ENCODE measurements at places on chromosomes 5 and 9. TPM values are rescaled to one million over a fixed set of nuclear protein-coding genes. Genes with fewer than 3 reads are reported as not detected.

Gene S1PR3
- total RNA-seq: 23.1 TPM

Gene SLC36A3
- total RNA-seq: not detected

Gene SH3GLB2
- total RNA-seq: 42.3 TPM

Gene ARID3C
- under 0.01 TPM for total RNA-seq

Gene COMMD10
- 35.8 TPM for total RNA-seq

Gene GABRB2
- total RNA-seq: under 0.01 TPM

DNA sequence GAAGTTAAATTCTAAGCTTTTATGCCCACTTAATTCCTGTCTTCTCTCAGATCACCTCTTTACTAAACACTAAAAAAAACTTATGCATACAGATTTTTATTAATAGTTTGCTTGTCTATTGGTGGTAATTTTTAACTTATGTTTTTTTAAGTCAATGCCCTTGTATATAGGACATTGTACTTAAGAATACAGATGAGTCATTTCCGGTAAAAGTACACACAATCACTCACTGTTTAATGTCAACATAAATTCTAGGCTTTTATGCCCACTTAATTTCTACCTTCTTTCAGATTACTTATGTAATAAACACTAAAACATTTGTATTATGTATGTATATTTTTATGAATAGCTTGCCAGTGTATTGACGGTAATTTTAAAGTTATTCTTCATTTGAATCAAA is 872.8 kb upstream of the CDH9 start:
- no peaks in the 10 kb centered on the region for H3K4me1 ChIP-seq
- DNase-seq: no peak
- H3K4me3 ChIP-seq: no peak overlapping the region
- no peak overlapping the region for H3K27ac ChIP-seq
- no peaks in the 10 kb centered on the region for H3K27me3 ChIP-seq

DNA sequence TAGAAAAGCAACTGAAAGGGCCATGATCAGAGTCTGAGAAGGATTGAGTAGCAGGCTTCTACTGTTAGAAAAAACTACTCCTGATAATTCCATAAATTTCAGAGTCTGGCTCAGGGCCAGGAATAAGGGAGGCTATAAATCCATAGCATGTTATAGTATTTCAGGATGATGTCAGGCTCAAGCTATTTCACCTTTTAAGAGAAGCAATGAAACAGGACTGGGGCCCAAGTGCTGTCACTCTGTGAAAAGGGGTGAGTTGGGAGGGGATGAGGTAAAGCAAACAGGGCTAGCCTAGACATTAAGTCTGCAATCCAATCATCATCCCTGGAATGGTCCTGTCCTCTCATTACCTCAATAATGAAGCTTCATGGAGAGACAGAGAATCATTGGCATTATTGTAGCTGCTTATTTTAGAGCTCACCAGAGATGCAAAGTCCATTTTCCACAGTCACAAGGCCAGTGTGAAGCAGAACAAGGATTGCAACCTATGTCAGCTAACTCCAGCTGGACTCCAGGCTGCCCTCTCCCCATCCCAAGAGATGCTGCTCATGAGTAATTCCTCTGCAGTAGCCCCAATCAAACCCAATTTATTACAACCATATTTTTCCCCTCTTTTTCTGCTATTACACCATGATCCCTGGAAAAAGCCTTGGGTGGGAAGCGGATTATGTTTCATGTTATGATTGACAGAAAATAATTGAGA is 56.0 kb downstream of the PAPPA start:
- H3K4me1 ChIP-seq: peaks cover 2% of the 10 kb centered on the region
- H3K27ac ChIP-seq: no peak overlapping the region

DNA sequence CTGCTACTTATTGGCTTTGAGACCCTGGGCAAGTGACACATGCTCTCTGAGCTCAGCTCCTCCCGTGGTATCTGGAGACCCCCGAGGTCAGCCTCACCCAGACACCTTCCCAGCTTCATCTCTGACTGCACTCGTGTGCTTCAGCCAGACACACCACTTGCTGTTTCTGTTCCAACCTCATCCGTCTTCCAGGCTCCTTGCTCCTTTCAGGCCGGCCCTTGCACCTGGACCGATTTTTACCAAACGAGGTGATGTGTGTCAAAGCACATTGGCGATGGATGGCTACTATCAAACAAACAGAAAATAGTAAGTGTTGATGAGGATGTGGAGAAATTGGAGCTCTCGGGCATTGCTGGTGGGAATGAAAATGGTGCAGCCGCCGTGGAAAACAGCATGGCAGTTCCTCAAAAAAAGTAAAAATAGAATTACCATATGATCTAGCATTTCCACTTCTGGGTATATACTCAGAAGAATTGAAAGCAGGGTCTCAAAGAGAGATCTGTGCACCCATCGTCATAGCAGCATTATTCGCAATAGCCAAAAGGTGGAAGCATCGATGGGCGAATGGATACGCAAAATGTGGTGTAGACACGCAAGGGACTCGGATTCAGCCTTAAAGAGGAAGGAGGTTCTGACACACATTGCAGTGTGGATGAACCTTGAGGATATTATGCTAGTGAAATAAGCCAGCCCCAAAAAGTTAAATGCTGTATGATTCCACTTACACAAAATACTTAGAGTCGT is 96.1 kb upstream of the IER5L start:
- H3K4me1 ChIP-seq: no peaks in the 10 kb centered on the region
- DNase-seq: no peak
- no peaks in the 10 kb centered on the region for H3K36me3 ChIP-seq

GRCh38 chr5:57795203-57795602 is 312.6 kb upstream of the ACTBL2 start:
- H3K27ac ChIP-seq: no peak overlapping the region
- H3K36me3 ChIP-seq: no peaks in the 10 kb centered on the region
- H3K27me3 ChIP-seq: no peaks in the 10 kb centered on the region

DNA sequence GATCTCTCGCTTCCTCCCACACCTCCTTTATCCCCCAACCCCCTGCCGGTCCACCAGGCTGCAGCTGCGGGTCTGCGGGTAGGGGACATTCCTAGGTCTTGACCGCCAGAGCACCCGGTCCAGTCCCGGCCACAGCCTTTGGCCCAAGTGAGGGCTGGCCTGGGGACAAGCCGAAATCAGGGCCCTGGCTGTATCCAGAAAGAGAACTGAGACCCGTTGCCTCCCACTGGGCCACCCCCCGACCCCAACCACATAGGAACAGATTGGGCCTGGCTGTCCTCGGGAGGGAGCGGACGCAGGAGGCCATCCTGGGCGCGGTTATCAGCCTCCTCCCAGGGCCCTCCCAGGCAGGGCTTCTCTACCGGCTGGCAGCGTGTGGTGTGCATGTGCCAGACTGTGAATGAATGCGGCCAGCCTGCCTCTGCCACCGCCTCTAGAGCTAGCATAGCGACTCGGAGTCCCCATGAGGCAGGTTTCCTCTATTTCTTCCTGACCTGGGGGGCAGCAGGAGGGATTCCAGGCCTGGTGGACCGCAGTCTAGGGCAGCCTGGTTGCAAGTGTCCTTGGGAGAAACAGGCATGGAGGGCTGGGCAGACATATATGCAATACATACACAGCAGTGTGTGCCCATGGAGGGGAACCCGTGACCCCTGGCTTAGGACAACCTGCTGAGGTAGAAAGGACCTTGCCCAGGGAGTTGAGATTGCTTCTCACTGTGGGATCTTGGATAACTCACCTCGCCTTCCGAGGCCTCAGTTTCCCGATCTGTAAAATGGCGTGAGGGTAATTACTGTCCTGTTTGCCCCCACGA is 1.2 kb downstream of the N4BP3 start:
- no peaks in the 10 kb centered on the region for H3K36me3 ChIP-seq
- no peaks in the 10 kb centered on the region for H3K4me1 ChIP-seq
- H3K27ac ChIP-seq: no peak overlapping the region
- no peak for DNase-seq
- H3K4me3 ChIP-seq: no peak overlapping the region

DNA sequence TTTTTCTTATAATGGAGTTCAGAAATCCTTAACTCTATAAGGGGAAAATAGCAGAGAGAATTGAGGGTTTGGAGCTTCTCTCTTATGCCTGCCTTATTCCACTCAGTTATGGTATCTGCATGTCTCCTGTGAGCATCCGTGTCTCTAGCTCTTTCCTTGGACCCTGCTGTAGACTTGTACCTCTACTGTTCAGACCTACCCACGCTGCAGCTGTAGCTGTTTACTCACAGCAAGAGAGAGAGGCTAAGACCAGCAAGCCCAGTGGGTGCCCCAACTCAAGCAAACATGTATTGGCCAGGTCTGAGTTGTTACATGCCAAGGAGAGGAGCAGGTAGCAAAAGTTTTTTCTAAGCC is 7.1 kb upstream of the PCSK1 start:
- DNase-seq: no peak
- no peak overlapping the region for H3K4me3 ChIP-seq
- H3K4me1 ChIP-seq: no peaks in the 10 kb centered on the region
- no peak overlapping the region for H3K27ac ChIP-seq
- H3K36me3 ChIP-seq: no peaks in the 10 kb centered on the region

DNA sequence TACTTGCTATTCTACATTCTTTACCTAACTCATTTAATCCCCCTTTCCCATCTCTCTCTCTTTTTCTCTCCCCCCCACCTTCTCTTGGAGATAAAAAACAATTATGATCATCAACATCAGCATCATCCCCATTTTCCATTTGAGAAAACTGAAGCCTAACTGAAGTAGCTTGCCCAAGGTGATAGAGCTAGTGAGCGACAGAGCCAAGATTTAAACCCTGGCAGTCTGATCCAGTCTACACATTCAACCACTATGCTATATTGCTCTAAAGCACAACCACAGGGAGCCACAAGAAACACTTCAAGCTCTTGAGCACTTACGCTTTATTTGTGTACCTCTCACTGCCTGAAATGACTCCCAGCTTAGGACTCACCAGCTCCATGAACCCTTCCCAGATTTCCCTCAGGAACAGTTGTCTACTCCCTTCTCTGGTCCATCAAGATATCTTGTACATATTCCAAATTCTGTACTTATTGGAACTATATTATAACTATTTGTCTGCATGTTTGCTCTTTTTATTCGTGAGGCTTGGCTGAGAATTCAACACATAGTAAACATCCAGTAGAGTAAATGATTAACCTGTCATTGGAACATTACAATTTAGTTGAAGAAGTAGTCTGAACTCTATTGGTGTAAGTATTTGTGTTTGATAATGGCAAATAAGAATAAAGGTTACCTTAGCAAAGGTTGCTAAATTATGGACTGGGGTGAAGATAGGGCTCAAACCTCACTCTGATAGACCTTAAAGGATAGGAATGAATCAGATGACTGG is 164.8 kb downstream of the EFNA5 start:
- no peak overlapping the region for H3K27ac ChIP-seq
- DNase-seq: no peak
- H3K4me3 ChIP-seq: no peak overlapping the region
- H3K4me1 ChIP-seq: no peaks in the 10 kb centered on the region

GRCh38 chr9:116007824-116008223 is 145.8 kb upstream of the PAPPA start:
- no peak overlapping the region for H3K4me3 ChIP-seq
- no peaks in the 10 kb centered on the region for H3K36me3 ChIP-seq
- no peak overlapping the region for H3K27ac ChIP-seq
- H3K27me3 ChIP-seq: no peaks in the 10 kb centered on the region
- no peak for DNase-seq
- no peaks in the 10 kb centered on the region for H3K4me1 ChIP-seq

DNA sequence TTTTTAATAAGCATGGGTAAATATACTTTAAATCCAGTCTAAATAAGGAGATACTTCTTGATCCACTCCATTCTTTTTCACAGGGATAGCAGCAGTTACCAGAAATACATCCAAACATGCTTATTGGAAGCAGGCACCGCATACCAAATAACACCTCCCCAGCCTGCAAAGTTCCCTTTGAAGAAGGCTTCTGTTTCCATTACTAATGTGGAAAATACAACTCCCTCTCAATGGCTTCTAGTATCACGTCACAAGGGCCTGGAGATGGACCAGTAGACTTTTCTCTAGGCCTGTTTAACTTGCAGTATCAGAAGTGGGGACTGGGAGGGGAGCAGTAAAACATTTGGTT is 20.8 kb downstream of the TMEM245 start:
- no peak for DNase-seq
- H3K36me3 ChIP-seq: peaks cover 3% of the 10 kb centered on the region
- H3K27ac ChIP-seq: peak overlapping the region; percentile 37
- H3K4me1 ChIP-seq: peaks cover 10% of the 10 kb centered on the region

DNA sequence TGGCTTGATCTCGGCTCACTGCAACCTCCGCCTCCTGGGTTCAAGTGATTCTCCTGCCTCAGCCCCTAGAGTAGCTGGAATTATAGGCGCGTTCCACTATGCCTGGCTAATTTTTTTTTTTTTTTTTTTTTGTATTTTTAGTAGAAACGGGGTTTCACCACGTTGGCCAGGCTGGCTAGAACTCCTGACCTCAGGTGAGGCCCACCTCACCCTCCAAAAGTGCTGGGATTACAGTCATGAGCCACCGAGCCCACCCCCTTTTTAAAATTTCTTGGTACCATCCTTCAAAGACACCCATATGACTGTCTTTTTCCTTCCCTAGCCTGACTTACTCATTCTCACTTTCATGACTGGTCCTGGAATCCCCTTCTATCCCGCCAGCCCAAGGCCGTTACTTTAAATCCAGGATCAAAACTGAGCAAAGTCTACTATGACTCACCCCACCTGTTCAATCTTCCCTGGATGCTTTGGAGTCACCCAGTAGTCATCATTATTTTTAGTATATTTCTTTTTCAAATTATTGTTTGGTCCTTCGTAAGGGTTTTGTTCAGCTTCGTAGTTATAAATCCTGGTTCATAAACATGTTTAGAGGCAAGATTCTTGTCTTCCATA is 1.2 kb upstream of the TBCA start:
- DNase-seq: peak; percentile 13
- H3K4me3 ChIP-seq: no peak overlapping the region
- no peaks in the 10 kb centered on the region for H3K36me3 ChIP-seq
- H3K27ac ChIP-seq: no peak overlapping the region

- H3K27me3 ChIP-seq: peaks cover 12% of the 10 kb centered on the region
- no peak overlapping the region for H3K4me3 ChIP-seq
- DNase-seq: no peak
- no peak overlapping the region for H3K27ac ChIP-seq
- no peaks in the 10 kb centered on the region for H3K36me3 ChIP-seq
Observed at GRCh38 chr5:173759691-173760090, 128.5 kb upstream of the CPEB4 start.

DNA sequence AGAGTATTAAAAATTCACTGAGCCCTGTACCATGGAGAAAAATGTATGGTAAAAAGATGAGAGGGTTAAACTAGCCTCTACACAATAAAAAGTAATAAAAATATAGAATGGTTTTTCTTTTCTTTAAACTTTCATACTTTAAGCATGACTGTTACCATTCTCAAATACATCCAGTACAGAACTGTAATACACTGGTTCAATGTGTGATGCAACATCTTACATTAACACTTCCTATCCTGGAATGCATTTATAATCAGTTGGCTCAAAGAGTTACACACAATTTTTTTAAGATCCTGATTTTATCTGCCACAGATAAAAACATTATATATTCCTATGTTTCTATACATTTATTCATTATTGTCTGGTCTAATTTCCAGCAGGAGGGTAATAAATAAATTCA is 4.7 kb downstream of the GNAQ start:
- no peaks in the 10 kb centered on the region for H3K27me3 ChIP-seq
- peak; percentile 68 for DNase-seq
- H3K36me3 ChIP-seq: no peaks in the 10 kb centered on the region
- no peak overlapping the region for H3K27ac ChIP-seq
- H3K4me3 ChIP-seq: no peak overlapping the region

Measured in fibroblast of lung (primary cell).